ENCODE measurements at places on chromosomes 12 and 14.

DNA sequence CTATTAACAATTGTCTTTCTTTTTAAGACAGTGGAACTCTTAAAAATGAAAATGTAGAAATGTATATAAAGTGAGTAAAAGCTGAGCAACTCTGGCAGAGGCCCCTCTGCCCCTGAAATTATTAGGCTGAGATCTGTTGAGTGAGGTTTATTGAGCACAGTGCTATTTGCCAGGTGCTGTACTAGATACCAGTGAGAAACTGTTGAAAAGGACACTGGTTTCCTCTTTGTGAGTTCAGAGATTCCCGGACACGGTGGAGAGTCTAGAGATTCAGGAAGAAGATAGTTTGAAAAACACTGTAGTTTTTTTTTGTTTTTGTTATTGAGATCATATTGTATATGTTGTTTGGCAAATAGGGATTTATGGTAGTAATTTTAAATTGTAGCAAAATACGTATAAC lies 11.2 kb downstream of the ACVR1B start:
- DNase-seq: no peak

GRCh38 chr12:38543151-38543550 lies 226.6 kb downstream of the ALG10B start:
- no peak for DNase-seq

DNA sequence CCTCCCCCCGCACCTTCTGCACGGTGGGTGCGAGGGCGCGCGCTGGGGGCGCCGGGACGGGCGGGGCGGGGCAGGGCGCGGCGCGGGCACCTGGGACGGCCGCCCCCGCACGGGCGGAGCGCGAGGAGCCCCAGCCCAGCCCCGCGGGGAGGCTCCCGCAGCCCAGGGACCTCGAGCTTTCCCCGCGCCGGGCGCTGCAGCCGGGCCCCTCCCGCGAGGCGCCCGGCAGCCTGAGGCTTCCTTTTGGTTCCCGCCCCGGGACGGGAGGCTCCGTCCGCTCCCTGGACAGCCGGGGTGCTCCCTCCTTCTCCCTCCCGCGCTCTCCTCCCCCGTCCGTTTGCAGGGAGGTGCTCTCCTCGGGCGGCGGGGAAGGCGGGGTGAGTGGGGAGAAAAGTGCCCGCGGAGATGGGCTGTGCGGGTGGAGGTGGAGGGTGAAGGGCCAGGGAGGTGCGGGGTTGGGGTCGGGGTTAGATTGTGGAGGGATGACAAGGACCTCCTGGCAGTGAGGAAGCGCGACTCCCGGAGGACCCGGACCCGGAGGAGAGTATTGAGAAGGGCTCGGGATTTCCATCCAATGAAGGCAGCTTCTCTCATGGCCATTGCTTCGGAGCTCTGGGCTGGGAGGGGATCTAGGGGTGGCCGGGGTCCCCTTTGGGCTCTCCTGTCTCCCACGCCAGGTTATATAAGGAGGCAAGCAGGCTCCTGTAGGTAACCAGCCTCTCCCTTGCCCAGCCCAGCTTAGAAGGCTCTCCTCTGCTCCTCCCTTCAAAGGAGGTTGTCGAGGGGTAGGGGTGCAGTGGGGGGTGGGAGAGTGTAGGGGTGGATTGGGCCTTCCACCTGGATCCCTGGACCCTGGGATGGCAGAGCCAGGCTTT lies 645 bp downstream of the JDP2 start:
- DNase-seq: no peak

DNA sequence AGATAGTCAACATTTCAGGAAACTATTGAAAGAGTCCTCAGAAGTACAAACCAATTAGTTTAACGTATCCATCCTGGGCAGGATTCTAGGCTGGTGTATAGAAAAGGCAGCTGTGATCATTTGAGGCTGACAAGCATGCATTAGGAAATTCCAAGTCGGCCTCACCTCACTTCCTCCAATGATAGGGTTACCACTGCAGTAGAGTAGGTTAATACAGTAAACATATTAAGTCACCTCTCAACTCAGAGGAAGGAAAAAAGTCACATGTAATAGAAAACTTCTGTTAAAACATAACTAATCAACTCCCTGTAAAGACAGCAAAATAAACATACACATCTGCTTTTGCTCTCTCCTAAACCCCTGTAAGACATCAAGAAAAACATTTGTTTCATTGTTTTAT lies 33.5 kb downstream of the MED13L start:
- no peak for DNase-seq

DNA sequence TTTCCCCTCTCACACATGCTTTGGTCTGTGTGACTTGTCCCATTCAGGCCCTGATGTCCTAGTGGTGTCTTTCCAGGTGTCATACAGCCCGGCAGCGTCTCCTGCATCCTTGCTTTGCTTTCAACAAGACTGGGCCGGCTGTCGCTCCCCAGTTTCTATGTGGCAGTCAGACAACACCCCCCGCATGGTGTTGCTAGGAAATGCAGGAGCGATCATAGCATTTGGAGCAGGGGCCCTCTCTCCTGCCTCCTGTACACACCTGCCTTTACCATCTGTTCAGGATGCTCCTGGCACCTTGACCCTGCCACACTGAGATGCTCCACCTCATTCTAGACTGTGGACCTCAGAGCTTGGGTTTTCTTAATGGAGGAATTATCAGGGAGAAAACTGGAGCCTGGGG lies 29.5 kb downstream of the CACNA1C start:
- DNase-seq: no peak

DNA sequence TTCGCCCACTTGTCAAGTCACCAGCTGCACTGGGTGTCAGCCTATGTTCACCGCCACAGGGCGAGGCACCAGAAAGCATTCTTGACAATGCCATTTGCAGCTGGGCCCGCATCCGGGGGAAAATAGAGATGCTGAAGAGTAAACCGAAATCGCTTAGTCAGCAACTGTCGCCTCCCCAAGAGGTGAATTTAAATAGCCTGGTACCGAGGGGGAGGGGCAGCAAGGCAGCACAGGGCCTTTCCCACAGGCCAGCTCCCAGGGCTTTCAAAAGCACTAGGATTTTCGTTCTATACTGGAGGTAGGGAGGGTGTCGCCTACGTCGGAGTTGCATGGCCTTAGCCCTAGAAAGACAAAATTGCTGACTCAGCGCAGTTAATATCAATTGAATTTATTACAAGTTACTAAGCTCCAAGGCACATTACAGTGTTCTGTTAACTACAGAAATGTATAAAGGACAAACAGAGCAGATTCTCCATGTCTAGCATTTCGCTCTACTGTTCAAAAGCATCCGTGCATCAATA lies 4.3 kb downstream of the IRF2BPL start:
- DNase-seq: no peak

DNA sequence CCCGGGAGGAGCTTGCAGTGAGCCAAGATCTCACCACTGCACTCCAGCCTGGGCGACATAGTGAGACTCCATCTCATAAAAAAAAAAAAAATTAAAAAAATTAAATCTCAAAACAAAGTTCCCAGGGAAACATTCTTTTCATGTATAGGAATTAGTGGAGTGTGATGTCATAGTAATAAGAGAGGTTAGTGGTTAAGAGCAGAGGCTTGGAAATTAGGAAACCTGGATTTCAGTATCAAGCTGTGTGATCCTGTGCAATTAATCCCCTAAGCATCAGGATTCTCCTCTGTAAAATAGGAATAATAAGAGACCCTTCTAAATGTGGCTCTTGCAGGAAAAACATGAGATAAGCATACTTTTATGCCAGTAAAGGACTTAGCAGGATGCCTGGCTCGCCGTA lies 3.1 kb upstream of the TXNRD1 start:
- DNase-seq: no peak

- DNase-seq: no peak
These were observed 68.8 kb downstream of the DRAM1 start for GRCh38 chr12:101946233-101946611.

DNA sequence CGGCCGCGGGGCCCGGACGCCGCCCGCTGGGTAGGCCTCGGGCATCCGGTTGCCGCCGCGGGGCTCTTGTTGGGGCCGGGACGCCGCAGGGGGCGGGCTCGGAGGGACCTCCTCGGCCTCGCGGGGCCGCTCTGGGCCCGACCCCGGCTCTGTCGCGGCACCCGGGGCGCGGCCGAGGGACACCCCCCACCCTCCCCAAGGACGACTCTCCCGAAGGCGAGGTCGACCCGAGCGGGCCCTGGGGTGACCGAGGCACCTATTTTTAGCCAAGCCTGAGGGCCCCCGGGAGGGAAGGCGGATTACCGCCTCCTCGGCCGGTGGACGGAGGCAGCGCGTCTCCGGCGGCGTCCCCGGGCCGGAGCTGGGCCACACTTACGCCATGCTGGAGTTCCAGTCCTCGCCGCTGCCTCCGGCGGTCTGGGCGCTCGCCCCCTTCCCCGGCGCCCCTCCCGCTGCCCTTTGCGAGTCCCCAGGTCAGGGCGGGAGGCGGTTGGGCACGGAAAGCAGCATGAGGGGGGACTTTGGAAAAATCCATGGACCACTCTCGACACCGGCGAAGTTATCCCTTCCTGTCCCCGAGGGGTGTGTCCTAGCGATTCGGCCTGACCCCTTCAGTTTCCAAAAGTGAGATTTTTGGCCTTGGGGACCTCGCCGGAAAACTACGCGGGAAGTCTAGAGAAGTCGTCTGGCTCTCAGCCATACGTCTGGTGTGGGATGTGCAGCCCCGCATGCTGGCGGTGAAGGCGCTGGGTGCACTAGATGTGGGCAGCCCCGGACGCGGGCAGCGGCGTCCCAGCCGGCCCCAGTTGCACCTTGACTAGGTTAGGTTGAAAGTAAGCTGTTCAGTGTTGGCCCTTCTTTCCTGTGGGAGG lies 699 bp downstream of the KTN1 start:
- DNase-seq: no peak

DNA sequence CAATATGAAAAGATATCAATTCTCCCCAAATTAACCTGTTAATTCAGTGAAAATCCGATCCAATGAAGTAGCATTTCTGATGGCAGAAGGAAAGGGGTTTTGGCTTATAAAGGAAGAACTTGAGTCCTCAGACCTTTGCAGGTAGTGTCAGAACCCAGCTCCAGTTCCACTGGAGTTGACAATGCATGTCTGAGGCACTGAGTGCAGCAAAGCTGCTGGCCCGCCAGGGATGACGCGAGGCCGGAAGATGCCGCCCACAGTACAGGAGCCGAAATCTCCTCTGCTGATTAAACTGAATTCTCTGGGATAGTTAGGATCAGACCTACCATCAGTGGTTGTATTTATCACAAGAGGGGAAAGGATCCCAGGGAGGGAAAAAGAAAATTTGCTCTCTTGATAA lies 220.7 kb downstream of the MSRB3 start:
- no peak for DNase-seq

DNA sequence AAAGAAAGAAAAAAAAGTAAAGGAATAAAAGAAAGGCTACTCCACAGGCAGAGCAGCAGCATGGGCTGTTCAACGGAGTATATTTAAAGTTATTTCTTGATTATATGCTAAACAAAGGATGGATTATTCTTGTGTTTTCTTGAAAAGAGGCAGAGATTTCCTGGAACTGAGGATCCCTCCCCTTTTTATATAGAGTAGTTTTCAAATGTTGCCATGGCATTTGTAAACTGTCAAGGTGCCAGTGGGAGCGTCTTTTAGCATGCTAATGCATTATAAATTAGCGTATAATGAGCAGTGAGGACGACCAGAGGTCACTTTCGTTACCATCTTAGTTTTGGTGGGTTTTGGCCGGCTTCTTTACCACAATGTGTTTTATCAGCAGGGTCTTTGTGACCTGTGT lies 383.0 kb downstream of the PCNX1 start:
- no peak for DNase-seq

- DNase-seq: no peak
These were observed 11.4 kb upstream of the SPSB2 start for GRCh38 chr12:6884539-6884938.

- no peak for DNase-seq
These were observed 64.8 kb downstream of the PRICKLE1 start for GRCh38 chr12:42524716-42525115.

GRCh38 chr14:64855721-64856528 lies 23.8 kb downstream of the SPTB start:
- no peak for DNase-seq

GRCh38 chr14:23663127-23663526 lies 27.0 kb downstream of the DHRS2 start:
- no peak for DNase-seq

DNA sequence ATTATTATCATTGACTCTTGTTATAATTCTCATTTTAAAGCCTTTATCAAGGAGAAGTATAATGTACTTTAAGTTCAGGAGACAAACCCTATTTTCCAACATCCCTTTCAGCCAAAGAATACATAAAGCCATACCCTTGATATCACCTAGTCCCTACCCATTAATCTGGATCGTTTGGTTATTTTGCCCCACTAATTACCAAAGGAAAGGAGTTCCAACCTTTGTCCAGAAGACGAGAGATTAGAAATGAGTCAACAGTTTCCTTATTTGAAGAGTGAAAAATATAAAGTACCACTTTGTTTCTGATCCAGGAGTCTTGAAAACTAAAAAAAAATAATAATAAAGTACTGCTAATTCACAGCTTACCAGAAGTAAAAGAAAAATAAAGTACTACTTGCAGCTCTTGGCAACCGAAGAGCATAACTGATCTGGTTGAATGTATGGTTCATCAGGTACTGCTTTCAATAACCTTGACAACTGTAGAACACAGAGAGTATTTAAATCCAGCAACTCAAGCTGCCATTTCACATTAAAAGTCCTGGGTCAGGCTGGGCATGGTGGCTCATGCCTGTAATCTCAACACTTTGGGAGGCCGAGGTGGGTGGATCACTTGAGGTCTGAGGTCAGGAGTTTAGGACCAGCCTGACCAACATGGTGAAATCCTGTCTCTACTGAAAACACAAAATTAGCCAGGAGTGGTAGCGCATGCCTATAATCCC lies 33.7 kb downstream of the LIMA1 start:
- DNase-seq: no peak

DNA sequence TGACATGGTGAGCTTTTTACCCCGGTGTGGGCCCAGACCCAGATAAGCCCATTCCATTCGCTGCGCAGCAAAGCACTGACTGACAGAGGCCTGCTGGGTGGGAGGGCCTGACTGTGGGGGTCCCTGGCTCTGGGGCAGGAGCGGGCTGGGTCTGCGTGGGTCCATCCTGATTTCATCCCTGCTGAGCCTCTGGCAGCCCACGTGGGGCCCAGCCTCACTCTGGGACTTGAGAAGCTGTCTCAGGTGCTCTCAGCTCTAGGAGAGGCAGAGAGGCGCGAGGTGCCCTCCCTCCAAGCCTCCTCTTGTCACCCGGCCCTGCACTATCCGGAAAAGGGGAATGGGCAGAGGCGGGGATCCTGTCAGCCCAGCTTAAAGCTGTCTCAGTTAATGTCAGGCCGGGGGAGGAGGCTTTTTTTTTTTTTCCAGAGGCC lies 927 bp downstream of the ABCB9 start:
- no peak for DNase-seq

GRCh38 chr14:89000007-89000942 lies 175.8 kb downstream of the TTC8 start:
- DNase-seq: no peak

DNA sequence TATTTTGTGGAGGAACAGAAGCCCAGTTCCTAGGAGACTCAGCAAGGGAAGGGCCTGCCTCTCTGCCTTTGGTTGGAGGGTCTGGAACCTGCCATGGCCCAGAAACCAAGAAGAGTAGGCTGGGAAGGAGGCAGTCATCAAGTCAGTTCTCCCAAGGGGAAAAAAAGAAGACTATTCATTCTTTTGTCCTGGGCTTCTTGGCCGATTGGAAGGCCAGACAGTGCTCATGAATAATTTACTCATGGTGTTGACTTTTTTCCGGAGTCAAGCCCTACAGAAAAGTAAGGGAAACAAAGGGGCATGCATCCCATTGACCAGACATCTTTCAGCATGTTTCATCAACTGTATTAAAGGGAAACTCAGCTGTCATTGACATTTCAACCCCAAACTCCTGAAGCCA lies 168.1 kb downstream of the PRKCH start:
- no peak for DNase-seq
